ENCODE measurements at places on chromosomes 7 and 10.
A peak's percentile ranks its signal among the peaks of the same experiment; 100 is the strongest.

GRCh38 chr7:17781491-17782215, 158.6 kb downstream of the SNX13 start:
- DNase-seq = no peak

GRCh38 chr7:27078616-27079233, 17.1 kb downstream of the HOXA1 start:
- no peak for DNase-seq

GRCh38 chr7:30252885-30253795, 31.3 kb upstream of the ZNRF2 start:
- no peak for DNase-seq

- DNase-seq = no peak
Measured at GRCh38 chr7:142338633-142339501, 81.0 kb upstream of the PRSS58 start.

DNA sequence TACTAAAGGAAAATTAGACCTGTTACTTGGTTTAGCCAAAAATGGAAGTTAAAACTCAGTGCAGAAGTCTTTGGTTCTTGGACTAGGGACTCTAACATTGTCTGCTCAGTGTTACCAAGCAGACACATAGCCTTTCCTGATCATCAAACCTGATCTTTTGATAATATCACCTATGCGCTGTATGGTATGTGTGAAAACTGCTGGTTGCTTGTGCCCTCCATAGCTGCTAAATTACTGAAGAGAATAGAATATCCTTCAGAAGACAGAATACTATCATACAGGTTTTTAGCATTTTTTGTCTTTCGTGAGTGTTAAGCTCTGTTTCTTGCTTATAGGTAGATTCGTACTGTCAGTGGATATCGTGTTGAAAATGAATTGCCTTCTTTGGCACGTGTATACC, 68.7 kb downstream of the ST7 start:
- DNase-seq = no peak

GRCh38 chr10:46091828-46092523, 45.9 kb upstream of the MSMB start:
- DNase-seq = no peak

GRCh38 chr7:99669782-99670181, 10.0 kb downstream of the CYP3A5 start:
- DNase-seq = no peak

- DNase-seq = no peak
Measured at GRCh38 chr7:110944966-110945644, 145.8 kb upstream of the LRRN3 start.

DNA sequence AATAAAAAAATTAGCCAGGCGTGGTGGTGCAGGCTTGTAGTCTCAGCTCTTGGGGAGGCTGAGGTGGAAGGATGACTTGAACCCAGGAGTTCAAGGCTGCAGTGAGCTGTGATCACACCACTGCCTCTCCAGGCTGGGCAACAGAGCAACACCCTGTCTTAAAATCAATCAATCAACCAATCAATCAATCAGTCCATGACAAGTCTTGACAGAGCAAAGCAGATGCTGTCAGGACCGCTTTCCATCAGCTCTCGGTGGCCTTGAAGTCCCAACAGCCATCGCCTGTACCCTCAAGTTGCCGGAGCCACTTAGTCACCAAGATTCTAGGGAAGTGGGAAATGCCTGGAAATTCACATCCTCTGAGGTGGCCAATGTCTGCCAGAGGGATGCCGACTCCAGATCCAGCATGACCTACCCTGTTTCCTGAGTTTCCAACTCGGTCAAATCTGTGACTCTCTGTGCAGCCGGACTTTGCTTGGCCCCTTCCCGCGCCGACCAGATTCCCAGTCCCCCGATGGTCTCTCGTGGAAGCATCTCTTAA, 871 bp upstream of the CCL24 start:
- no peak for DNase-seq

DNA sequence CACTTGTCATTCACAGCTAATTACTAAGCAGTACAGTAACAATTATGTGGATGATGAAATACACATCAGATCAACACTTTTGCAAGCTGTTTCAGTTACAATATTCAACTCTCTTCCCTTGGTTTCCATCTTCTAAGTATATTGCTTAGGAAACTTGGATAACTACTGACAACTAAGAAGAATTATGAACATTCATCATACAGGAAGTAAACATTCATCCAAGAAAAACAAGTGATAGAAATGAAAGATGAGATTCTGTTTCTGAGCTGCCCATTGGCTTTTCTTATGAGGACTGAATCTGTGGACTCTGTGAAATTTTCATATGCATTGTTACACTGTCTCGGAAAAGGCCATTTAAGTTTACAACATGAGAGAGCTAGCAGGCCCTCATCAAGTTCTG, 240.2 kb downstream of the PRKG1 start:
- DNase-seq = no peak

DNA sequence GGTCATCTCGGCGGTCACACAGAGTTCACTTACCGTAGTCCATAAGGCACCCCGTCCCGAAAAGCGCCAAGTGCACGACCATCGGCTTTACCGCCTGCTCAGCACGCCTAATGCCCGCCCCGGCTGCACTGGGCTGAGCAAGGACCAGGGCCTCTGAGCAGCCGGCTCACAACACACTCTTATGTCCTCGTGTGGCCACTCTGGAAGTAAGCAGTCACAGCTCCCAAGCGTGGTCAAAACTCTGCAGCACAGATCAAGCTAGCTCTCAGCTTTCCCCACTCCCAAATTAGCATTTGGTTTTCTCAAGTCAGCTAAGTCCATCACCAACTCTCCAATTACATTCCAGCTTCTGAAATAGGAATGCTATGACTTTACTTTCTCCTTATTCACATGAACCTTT, 57.7 kb downstream of the MAD1L1 start:
- DNase-seq = no peak

DNA sequence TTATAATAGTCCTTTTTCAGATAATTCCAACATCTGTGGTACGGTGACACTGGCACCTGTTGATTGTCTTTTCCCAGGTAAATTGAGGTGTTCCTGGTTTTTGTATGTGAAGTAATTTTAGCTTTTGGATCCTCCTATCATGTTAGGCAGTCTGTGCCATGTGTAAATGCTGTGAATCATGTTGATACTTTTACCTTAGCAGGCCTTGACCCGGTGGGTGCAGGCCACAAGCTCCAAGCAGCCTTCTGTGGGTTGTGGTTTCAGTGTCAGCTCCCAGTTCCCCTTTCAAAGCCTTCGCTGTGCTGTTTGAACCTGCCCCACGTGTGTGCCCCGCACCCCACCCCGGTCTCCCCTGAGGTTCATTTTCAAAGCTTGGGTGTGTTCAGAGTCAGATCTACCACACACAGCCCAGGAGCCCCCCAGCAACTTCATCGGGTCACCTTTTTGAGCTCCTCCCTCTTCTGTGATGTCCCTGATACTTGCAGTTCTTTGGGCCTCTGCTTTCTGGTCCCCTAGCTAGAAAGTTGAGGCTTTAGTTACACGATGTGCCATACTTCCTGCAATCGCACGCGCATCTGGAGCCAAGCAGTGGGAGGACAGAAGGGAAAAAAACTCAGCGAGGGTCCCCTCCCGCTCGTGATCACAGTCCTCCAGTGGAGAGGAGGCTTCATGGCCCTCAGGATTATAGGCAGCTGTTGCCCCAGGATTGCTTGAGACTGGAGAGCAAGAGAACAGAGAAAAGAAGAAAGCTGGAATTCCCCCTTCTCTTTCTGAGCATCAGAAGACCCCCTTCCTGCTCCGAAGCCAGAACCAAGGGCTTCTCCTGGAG, 8.7 kb upstream of the BHLHA15 start:
- DNase-seq = peak; percentile 63

- no peak for DNase-seq
Measured at GRCh38 chr7:20395511-20395910, 64.8 kb downstream of the ITGB8 start.

- no peak for DNase-seq
Measured at GRCh38 chr10:128084991-128085390, 41.2 kb downstream of the MKI67 start.

GRCh38 chr7:142787034-142787768, 16.4 kb downstream of the PRSS2 start:
- no peak for DNase-seq

DNA sequence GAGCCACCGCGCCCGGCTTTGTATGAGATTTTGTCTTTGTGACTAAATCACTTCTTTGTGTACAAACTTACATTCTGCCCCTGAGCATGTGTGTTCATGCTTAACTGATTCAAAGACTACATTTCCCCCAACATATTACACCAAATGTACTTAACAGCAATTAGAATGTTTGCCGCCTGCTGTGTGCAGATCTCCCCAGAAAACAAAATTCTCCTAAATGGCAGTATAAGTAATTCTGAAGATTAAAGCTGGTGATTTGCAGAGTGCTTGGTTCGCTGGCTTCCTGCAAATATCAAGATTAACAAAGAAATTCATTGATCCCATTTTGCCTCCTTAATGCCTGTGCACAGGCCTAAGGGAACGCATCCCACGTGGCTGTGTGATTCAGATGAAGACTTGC, 230.3 kb downstream of the GALNT17 start:
- DNase-seq = no peak

- no peak for DNase-seq
Measured at GRCh38 chr10:60208676-60209269, 180.9 kb downstream of the ANK3 start.

DNA sequence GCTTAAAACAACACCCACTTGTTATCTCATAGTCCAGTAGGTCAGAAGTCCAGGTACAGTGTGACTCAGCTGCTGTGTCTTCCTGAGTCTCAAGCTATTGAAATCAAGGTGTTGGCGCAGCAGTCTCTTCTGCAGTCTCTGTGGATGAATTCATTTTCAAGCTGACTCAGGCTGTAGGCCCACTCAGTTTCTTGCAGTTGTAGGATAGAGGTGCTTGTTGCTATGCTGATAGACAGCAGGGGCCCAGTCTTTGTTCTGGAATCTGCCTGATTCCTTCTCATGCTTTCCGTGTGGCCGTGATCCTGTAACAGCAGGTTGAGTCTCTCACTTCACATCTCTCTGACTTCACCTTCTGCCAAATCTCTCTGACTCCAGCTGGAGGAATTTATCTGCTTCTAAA, 400.4 kb upstream of the POM121L12 start:
- no peak for DNase-seq

DNA sequence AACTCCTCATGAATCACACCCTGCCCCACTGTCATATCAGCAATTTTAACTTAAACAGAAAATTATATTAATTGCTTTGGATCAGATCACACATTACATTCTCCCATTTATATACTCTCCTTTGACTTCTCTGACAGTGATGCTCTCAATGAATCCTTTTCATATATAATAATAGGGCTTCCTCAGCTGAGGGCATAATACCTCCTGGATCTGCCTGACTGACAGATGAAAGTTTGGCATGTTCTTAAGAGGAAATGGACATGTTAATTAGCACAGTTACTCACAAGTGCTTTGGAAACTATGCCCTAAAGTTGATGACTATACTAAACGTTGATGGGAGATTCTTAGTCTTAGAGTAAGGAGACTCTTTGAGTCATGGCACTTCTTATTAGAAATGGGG, 478.2 kb upstream of the LRRN3 start:
- no peak for DNase-seq

DNA sequence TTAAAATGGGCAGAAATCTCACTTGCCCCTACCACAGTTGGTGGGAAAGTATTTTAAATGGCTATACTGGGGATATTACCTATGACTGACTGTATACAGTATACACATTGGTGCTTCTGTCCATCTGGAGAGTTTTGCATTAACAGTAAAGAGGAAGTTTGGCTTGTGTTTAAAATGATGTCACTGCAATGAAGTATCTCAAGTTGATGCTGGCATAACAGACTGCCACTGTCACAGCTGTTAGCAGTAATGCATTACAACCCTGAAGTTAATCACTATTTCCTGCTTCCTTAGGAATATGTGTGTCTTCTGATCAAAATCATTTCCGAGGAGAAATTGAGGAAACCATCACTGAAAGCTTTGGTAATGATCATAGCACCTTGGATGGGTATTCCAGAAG, 1.9 kb downstream of the DKK1 start:
- DNase-seq = no peak

DNA sequence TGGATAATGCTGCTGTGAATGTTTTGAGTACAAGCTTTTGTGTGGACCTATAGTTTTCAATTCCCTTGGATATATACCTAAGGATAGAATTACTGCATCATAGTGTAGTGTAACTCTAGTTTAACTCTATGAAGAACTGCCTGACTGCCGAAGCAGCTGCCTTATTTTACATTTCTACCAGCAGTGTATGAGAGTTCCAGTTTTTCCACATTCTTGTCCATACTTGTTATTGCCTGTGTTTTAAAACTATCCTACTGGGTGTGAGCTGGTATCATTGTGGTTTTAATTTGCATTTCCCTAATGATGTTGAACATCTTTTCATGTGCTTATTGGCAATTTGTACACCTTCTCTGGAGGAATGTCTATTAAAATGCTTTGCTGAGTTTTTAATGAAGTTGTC, 15.7 kb downstream of the SEPTIN7 start:
- no peak for DNase-seq
